ENCODE measurements at places on chromosomes 3 and 15. TPM values are rescaled to one million over a fixed set of nuclear protein-coding genes. Genes with fewer than 3 reads are reported as not detected.

Gene ZKSCAN7
- total RNA-seq, result 0.81 TPM

Gene RGMA
- not detected for total RNA-seq

Gene PLA2G4E
- not detected for total RNA-seq

Gene CPN2
- total RNA-seq, result not detected

Gene CLEC3B
- total RNA-seq, result not detected

Gene SERINC4
- total RNA-seq, result 0.32 TPM

Gene PEAK1
- 5.9 TPM for total RNA-seq

DNA sequence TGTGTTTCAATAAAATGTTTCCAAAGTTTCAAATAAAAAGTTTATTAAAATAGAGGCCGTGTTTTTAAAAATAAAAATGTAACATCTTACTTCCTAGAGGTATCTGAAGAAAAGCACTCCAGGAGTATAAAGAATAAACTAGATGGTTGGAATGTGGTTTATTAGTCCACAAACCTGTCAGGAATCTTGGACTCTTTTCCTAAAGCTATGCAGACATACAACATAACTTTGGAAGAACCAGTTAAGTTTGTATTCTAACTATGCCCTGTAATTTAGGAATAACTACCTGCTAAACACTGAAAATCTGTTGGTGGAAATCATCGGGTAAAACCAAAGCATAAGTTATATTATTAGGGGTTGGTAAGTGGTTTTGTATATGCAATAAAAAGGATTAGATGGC lies 51.6 kb downstream of the PPARG start:
- no peak for DNase-seq

DNA sequence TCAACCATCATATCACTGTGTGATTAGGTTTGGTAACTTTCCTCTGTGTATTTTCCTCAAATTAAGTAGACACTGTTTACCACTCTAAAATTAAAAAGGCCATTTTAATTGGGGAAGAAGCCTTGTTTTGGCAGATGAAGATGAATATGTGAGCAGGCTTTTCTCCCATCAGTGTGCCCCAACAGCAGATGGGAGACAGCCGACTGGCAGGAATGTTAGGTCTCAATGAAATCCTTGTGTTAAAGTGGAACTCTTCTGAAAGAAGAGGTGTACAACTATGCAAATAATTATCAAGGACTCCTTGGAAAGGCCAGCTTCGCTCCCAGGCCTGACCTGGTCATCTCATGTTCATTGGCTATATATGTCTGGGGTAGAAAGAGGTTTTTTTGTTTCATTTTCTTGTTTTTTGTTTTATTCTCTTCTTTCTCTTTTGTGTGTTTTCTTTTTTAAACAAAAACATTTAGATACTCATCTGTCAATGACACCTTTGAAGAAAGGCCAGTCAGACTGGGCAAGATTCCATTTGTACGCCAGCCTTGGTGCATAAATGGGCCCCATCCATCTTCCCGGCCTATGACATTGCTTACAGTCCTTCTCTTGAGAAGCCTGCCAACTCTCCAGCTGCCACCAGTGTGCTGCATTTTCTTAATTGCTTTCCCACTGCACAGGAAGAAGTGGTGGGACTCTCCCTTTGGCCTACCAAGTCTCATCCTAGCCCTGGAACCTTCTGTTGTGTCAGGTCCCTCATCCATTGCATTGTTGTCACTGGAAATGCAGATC lies 25.8 kb downstream of the LRTM1 start:
- no peak for DNase-seq

DNA sequence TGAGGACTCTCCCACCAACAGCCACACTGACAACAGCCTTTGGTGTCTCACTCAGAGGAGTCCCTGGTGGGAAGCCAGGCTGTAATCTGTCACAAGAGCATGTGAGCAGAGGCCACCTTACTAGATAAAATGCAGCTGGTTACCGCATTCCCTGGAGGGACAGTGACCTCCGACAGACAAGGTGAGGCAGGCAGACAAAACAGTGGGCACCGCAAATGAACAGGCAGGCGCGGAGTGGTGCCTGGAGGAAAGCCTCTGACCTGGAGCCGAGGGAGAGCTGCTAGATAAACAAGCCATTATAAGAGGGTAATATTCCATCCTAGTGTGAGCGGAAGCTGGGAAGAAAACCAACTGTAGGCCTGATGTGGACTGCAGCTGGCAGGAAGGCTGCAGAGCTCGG lies 736.4 kb downstream of the FHIT start:
- DNase-seq, result no peak

- DNase-seq, result no peak
Measured at GRCh38 chr3:31086698-31087097, 192.2 kb upstream of the GADL1 start.

GRCh38 chr3:86792316-86792715 lies 198.6 kb downstream of the VGLL3 start:
- DNase-seq, result no peak

GRCh38 chr3:16474920-16475319 lies 38.6 kb downstream of the RFTN1 start:
- no peak for DNase-seq

GRCh38 chr3:187017511-187018230 lies 87.3 kb downstream of the ST6GAL1 start:
- DNase-seq, result no peak

DNA sequence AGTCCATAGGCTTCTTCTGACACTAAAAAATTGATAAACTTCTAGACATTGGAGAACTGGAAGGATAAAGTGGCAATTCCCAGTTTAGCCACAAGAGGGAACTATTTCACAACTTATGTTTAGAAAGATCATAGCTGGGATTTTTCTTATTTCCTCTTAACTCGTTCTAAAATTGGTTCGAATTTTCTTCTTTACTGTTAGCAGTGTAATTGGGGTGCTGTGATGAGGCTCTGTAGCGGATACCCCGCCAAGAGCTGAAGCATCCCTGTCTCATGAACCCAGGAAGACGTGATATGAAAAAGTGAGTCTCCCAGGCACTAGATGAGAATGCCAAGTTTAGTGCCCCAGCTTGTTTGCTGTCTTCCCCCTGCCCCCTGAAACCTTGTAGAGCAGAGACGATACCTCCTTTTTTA lies 85.1 kb downstream of the PDCD6IP start:
- no peak for DNase-seq

GRCh38 chr3:126414961-126415660 lies 20.4 kb downstream of the CFAP100 start:
- no peak for DNase-seq

DNA sequence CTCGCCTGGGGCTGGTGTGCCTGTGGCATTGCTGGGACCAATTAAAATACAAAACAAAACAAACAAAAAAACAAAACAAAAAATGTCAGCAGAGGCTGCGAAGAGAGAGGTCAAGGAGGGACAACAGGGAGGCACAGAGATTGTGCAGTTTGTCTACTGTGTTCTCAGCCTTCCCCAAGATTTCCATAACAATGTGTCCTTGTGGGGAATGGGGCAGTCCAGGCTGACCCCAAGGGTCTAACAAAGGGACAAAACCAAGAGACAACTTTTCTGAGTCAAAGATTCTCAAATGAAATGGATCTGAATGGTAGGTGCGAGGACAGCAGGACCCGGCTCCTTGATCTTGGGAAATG lies 46.4 kb upstream of the TRPM1 start:
- no peak for DNase-seq

DNA sequence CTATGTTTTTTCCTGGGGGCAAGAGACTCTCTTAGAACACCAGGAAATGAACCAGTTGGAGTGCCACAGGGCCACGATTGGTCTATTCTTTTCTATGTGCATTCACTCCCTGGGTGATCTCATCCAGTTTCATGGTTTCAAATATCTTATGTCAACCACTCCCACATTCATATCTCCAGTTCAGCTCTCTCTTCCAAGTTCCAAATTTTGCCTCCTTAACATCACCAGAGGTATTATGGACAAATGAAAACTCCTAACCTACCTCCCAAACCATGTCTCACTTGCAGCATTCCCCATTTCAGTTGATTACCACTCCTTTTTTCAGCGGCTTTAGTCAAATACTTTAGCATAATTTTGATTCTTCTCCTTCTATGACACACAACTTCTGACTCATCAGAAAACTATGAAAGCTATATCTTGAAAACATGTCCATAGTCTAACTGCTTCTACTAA lies 203.1 kb upstream of the SEMA6D start:
- no peak for DNase-seq

DNA sequence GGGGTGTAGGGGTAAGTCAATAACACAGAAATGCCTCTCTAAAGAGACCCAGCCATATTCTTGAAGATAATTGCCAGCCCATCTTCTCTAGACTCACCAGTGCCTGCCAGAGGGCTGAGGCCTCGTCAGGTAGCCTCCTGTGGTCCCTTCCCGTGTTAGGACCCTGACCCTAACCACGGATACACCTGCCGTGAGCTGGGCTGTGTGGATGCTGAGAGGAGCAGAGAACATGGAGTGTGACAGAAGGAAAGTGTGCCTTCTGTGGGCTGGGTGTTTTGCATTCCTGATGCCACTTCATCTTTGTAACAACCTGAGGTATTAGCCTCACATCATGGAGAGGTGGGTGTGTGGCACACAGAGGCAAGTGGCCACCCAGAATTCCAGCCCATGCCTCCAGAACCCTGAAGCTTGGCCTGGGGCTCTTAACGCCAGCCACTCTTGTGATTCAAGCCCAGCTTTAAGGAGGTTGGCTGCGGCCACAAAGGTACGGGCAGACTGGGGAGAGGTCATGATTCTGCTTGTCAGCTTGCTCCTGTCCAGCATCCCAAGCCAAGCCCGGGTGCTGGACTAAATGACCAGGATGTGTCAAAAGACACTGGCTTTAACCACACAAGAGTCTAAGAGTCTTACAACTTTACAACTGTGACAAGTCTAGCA lies 21.1 kb upstream of the ABTB1 start:
- no peak for DNase-seq

DNA sequence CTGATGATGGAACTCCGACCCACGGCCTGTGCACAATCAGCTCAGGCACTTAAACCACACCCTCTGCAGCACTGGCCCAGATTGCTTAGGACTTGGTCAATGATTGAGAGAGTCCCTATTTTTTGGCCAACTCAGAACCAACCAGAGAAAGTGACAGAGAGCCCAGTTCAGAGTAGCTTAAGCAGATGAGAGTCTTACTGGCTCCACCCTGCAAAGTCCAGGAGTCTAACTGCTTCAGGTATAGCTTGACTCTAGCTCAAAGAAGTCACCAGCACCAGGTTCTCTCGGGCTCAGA lies 20.1 kb downstream of the SLC6A20 start:
- DNase-seq, result no peak

GRCh38 chr3:47409284-47409683 lies 28.5 kb downstream of the PTPN23 start:
- no peak for DNase-seq

- DNase-seq, result no peak
Measured at GRCh38 chr3:174198199-174198598, 660.9 kb upstream of the NAALADL2 start.

- DNase-seq, result no peak
Measured at GRCh38 chr3:12840591-12841148, 695 bp downstream of the RPL32 start.

DNA sequence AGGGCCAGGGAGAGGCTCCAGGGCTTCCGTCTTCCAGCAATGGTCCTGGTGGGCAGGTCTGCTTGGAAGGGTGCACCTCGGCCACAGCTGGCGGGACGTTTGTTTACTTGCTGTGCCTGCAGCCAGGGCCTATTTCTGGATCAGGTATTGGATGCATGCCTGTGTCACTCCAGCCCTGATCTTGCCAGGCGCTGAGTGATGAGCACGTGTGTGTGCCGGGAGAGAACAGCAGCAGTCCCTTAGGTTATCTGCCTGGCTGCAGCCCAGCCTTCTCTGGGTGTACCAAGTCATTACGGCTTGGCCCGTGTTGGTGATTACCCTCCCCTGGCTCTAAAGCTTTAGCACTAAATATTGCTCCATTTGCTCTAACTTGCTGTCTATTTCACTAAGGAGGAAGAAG lies 14.9 kb downstream of the CCDC32 start:
- no peak for DNase-seq

GRCh38 chr3:123295901-123296250 lies 94.1 kb downstream of the SEC22A start:
- no peak for DNase-seq

GRCh38 chr3:72413228-72413627 lies 435.0 kb downstream of the SHQ1 start:
- DNase-seq, result no peak

DNA sequence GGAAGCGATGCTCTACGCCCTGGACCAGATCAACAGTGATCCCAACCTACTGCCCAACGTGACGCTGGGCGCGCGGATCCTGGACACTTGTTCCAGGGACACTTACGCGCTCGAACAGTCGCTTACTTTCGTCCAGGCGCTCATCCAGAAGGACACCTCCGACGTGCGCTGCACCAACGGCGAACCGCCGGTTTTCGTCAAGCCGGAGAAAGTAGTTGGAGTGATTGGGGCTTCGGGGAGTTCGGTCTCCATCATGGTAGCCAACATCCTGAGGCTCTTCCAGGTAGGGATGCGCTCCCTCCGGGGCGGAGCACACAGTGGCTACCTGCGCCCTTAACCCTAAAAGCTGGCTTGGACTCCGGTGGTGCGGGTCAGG lies 698 bp downstream of the GRM7 start:
- no peak for DNase-seq

GRCh38 chr15:94015324-94015723 lies 216.0 kb upstream of the MCTP2 start:
- no peak for DNase-seq

- DNase-seq, result no peak
Measured at GRCh38 chr15:43931119-43931518, 104.3 kb downstream of the WDR76 start.

GRCh38 chr15:99613887-99614647 lies 48.3 kb downstream of the MEF2A start:
- no peak for DNase-seq

GRCh38 chr3:147089286-147089685 lies 317.1 kb downstream of the ZIC4 start:
- no peak for DNase-seq

DNA sequence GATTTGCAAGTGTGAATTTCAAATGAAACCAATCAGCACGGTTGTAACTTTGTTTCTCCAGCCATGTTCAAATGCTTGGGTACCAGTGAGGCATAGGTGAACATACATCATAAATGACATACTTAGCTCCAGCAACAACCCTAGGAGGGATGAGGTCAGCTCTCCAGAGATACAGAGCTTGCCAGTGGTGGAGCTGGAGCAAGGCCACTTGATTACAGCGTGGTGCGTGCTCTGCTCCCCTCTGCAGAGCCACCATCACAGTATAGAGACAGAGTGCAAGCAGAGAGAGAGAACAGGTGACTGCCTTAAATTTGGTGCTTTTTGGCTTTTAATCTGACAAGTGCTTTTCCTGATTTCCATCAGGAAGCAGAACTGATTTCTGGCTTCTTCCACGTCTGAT lies 275.1 kb downstream of the PDZRN3 start:
- DNase-seq, result no peak

GRCh38 chr15:74767167-74768098 lies 14.4 kb upstream of the CSK start:
- DNase-seq, result no peak

DNA sequence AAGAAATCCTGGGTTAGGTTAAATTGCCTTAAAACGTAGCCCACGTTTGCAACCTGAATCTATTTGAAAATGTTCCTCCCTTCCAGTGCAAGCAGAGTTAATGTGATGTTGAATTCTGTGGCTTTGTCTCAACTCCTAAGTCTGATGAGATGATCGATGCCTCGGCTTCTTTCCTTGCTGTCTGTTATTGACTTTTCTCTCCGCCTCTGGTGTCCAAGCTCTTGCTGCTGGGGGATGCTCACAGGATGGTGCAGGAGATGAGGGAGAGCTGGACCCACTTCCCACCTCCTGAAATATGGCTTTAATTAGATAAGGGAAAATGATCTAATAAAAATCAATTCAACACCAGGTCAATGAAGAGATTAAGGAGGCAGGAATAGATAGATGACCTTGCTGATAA lies 407.9 kb upstream of the RGMA start:
- DNase-seq, result no peak

GRCh38 chr15:66364944-66365528 lies 8.6 kb upstream of the TIPIN start:
- DNase-seq, result no peak
